ENCODE measurements at places on chromosomes 4 and X.
A peak's percentile ranks its signal among the peaks of the same experiment; 100 is the strongest.

- DNase-seq = no peak
Observed at GRCh38 chr4:84264652-84265051, 234.4 kb downstream of the NKX6-1 start.

GRCh38 chrX:150704030-150704613, 10.9 kb downstream of the MTMR1 start:
- no peak for DNase-seq

GRCh38 chr4:48194971-48195370, 60.9 kb upstream of the TXK start:
- DNase-seq = no peak

GRCh38 chr4:128549636-128550035, 259.9 kb upstream of the JADE1 start:
- no peak for DNase-seq

DNA sequence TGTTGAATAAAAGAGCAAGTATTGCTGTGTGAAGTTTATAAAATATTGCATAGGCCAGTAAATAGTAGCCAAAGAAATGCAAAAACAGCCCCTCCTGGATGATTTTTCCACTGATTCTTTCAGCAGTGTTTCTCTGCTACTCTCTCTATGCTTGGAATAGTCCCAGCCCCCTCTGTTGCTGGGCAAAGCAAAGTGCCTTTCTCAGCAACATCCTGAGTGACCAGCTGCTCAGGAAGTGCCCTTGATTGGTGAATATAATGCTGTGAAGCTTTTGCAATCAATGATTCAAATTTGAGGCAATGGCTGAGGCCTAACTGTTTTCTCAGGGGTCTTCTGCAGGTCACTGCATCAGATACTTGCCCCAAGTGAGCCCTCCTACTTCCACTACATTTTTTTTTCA, 656.7 kb downstream of the ZNF674 start:
- DNase-seq = no peak

DNA sequence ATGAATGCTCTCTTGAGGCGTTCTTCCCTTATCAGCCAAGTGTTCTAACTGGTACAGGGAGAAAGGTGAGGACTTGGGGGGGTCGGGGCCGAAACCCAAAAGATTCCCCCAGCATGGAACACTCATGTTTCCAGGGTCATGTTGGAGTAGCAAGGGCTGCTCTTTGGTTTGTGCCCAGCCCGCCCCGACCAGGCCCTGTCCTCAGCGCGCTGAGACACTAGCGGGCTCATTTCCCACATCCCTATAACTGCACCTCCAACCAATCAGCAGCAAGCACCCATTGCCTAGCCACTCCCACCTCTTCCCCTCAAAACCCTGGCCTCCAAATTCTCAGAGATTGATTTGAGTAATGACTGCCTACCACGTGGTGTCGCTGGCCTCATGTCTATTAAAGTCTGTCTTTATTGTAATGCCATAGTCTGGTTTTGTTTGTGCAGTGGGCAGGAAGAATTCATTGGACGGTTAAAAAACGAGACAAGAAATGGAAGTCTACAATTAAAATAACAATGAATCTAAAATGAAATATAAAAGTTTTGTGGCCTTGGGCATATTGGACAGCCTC, 1928.4 kb downstream of the STIM2 start:
- no peak for DNase-seq

- DNase-seq = no peak
Observed at GRCh38 chrX:47749185-47749967, 87.3 kb upstream of the ZNF81 start.

DNA sequence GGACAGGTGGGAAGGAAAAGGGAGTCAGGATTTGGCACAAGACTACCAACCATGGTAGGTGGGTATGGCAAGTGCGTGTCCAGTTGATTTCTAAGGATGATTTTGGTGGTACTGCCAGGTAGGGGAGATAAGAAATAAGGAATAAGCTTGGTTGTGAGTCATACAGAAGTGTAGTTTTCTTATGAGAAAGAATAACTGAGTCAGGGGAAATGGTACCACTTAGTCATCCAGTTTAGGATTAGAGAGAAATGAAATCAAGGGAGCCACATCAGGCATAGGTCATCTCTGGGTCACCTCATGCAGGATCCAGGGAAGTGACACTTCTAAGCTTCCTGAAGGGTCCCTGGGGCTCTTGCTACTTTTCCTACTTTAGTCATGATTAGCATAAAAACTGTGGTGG, 107.1 kb upstream of the C1GALT1C1 start:
- DNase-seq = no peak

- DNase-seq = no peak
Observed at GRCh38 chrX:68719904-68720614, 72.6 kb downstream of the STARD8 start.

- no peak for DNase-seq
Observed at GRCh38 chrX:134174273-134174660, 62.7 kb upstream of the CCDC160 start.

DNA sequence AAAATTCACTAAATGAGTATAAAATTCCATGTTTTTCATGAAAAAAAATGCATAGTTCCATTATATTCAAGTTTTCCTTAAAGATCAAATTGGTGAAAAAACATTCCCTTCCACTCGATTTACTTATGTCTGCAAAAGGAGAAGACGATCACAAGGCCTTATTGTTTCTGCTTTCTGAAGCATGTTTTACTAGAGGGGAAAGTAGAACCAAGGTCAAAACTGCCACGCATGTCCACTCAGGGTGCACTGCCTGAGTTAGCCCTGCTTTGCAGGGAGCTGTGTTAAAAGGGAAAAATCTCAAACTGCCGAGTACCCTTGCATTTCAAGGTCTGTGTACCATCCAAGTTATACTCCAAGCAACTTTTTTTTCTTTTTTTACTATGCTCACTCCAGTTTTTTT, 57.2 kb downstream of the TRAPPC11 start:
- no peak for DNase-seq

- no peak for DNase-seq
Observed at GRCh38 chr4:112316360-112316759, 19.2 kb downstream of the ALPK1 start.

GRCh38 chr4:106247600-106247999, 68.4 kb downstream of the TBCK start:
- no peak for DNase-seq

DNA sequence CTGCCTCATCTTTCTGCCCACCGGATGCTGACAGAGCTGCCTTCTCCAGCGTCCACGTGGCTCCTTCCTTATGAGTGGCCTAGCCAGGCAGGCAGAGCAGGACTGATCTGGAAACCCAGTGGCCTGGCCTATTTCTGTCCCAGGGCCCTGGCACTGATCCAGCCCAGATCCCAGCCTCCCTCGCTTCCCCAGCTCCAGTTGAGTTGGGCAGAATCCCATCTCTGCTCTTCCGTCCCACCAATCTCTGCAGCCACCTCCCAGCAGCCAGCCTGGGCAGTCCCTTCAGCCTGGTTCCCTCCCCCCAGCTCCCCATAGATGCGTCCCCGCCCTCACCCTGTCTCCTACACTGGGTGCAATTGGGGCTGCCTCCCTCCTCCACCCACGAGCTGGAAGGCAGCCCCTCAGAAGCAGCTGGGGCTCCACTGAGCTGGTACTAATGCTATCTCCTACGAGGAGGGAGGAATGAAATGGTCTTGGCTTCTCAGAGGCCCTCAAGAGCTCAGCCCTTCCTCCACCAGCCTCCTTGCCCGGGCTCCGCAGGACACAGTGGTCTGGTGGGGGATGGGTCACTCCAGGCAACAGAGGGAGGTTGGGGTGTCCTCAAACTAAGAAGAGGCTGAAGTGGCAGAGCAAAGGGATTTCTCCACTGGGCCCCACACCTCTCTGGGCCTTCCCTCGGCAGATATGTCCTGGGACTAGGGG, 94.2 kb downstream of the PJA1 start:
- DNase-seq = no peak

GRCh38 chr4:56803471-56803870, 18.0 kb downstream of the SPINK2 start:
- no peak for DNase-seq

GRCh38 chrX:63418211-63418610, 67.1 kb upstream of the SPIN4 start:
- no peak for DNase-seq

- DNase-seq = no peak
Observed at GRCh38 chr4:3255611-3256186, 6.7 kb downstream of the MSANTD1 start.

- no peak for DNase-seq
Observed at GRCh38 chrX:107560980-107561379, 67.3 kb upstream of the PRPS1 start.

DNA sequence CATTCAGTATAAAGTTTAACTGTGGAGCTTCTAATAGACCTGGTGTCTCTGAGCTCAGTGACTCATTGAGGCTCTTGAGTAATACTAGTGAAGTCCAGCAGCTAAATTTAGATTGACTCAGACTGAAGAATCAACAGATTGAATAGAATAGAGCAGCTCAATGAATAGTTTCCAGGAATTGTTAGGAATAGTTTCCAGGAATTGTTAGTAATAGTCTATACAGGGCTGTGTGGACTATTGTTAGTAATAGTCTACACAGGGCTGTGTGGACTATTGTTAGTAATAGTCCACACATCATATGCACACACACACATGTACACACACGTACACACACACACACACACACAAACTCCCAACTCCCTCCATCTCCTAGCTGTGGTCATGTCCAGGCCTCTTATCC, 3.0 kb downstream of the GIMD1 start:
- peak; percentile 86 for DNase-seq

GRCh38 chr4:56099378-56099786, 150.6 kb downstream of the CEP135 start:
- DNase-seq = no peak

- peak; percentile 8 for DNase-seq
Observed at GRCh38 chr4:7034262-7035081, 8.7 kb upstream of the TADA2B start.

GRCh38 chrX:23745786-23746185, 2.7 kb upstream of the ACOT9 start:
- DNase-seq = no peak

GRCh38 chrX:123617007-123617406, 115.8 kb downstream of the THOC2 start:
- DNase-seq = no peak

DNA sequence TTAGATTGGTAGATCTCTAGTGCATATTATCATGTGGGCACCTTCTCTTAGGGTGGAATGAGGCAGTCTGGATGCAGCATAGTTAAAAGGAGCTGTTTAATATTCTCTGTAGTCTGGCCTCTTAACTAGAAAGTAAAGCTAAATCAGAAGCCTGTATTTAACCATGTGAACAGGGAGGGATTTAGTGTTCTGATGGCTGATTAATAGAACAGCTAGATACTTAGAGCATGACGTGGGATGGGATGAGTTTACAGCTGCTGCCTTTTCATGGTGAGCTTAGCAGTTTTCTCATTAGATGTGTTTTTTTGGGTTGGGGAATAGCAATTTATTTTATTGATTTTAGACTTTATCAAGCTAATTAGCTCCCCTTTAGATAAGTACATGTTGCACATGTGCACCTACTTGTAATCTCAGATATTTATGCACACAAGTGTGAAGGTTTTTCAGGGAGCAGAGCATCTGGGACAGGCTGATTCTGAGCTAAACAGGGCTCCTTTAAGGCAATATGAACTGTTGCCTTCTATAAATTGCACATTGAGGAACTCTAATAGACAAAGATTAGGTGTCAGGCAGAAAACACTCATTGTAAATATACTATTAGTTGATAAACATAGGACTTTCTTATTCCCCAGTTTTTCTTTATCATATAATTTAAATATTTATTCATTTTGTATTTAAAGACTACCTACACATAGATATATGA, 34.1 kb downstream of the YIPF6 start:
- DNase-seq = no peak

DNA sequence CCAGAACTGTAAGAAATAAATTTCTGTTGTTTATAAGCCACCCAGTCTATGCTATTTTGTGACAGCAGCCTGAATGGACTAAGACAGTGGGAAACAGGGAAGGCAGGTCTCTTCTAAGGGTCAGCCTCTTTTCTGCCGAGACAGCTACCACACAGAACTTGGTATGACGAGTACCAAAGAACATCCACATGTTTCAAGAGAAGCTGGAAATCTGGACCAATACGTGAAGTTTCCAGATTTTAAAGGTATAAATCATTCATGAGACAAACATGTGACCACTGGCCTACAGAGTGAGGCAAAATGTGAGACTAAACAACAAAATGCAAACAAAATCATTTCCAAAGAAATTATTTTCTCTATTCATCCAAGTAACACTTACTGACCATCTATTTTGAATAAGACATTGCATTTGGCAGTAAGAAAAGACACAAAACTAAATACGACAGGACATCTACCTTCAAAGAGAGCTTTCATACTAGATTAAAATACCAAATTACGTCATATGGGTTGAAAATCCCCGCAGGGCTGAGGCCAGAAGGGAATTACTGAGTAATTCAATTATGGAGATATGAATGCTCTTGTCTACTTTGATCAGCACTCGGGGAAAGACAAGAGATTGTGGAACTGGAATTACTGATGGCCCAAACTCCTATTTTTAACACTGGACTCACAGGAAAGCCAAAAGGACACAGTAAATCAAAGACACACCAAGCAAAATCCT, 7.2 kb downstream of the SCARB2 start:
- DNase-seq = no peak

GRCh38 chr4:118772081-118772766, 63.7 kb downstream of the SEC24D start:
- no peak for DNase-seq

DNA sequence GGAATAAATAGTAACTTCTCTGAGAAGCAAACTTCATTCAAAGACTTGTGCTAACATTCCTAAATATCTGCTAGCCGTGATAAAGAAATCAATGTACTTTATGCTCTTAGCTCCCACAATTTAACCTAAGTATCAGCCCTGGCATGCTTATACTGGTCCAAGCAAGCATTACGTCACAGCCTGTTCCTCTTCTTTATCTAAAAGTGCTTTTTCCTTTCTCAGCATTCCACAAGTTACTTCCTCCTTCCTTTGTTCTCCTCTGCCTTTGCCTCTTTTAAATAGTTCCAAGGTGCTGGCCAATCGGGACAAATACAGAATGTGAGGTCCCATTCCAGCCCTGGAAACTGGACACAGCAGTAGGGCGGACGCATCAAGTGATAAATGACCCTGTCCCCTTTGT, 249.6 kb downstream of the DHRSX start:
- no peak for DNase-seq

DNA sequence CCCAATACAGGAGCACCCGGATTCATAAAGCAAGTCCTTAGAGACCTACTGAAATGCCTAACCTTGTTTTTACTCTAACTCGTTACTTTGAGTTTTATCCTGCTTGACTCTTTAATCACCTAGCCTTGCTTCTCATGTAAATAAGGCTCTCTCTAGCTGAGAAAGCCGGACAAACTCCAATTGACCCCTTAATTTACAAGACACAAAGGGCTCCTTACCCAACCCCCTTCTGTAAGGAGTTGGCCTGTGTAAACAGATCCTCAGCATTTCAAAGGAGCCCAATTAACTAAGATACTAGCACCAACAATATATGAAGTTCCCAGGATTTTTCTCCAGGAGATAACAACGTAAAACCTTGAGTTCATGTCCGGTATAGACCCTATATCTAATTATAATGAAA, 61.7 kb downstream of the CT47B1 start:
- no peak for DNase-seq

DNA sequence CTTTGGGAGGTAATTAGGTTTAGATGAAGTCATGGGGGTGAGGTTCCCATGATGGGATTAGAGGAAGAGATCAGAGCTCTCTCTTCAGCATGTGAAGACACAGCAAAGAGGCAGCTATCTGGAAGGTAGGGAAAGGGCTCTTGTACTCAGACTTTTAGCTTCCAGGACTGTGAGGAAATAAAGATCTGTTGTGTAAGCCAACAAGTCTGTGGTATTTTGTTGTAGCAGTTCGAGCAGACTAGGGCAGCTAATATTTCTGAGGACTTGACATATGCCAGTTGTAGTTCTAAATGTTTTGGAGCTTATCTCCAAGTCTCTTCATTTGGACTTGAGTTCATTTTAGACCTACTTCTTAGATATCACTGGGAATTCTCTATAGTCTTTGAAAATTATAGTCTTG, 137.3 kb upstream of the PDE5A start:
- DNase-seq = no peak
